Iris pigment epithelial cell (primary cell): ENCODE measurements at places on chromosomes 2 and 18.
A peak's percentile ranks its signal among the peaks of the same experiment; 100 is the strongest.

- DNase-seq, result no peak
Observed at GRCh38 chr2:226540204-226540994, 259.2 kb downstream of the IRS1 start.

DNA sequence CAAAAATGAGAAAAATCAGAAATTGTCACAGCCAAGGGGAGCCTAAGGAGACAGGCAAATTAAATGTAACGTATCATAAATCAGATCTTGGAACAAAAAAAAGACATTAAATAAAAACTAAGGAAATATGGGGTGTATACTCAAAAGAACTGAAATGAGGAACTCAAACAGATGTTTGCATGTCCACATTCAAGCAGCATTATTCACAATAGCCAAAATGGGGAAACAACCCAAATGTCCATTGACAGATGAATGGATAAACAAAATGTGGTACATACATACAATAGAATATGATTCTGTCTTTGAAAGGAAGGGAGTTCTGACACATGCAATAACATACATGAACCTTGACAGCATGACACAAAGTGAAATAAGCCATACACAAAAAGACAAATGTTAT lies 155.8 kb upstream of the KLF7 start:
- no peak for DNase-seq

DNA sequence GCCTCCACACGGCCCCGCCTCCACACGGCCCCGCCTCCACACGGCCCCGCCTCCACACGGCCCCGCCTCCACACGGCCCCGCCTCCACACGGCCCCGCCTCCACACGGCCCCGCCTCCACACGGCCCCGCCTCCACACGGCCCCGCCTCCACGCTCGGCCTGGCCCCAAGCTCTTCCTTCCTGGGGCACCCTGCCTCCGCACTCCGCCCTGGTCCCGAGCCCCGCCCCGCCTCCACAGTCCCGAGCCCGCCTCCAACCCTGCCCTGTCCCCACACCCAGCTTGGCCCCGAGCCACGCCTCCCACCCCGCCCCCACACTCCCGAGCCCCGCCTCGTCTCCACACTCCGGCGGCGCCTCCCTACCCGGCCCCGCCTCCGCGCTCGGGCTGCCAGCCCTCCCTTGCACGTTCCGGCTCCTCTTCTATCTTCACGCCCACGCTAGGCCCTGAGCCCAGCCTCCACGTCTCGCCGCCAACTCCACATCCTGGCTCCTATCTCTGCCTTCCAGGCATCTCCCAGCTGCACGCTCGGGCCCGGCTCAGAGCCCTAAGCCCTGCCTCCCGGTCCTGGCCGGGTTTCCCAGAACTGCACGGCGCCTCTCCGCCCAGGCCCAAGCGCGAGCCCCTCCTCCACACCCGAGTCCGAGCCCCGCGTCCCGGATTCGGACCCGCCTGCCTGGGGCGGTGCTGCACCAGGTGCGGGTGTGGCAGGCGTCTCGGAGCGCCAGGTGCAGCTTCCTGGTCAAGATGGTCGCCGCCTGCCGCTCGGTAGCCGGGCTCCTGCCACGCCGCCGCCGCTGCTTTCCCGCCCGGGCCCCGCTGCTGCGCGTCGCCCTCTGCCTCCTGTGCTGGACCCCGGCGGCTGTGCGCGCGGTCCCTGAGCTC lies at the start of gene TMEM87B:
TSS of gene TMEM87B (plus strand) at position 423 of the 883 bp plus-strand sequence. CDS start at position 746, 323 bp downstream.
- peak; percentile 98 for DNase-seq

GRCh38 chr2:233814056-233814835 lies 36.1 kb downstream of the MROH2A start:
- peak; percentile 22 for DNase-seq

DNA sequence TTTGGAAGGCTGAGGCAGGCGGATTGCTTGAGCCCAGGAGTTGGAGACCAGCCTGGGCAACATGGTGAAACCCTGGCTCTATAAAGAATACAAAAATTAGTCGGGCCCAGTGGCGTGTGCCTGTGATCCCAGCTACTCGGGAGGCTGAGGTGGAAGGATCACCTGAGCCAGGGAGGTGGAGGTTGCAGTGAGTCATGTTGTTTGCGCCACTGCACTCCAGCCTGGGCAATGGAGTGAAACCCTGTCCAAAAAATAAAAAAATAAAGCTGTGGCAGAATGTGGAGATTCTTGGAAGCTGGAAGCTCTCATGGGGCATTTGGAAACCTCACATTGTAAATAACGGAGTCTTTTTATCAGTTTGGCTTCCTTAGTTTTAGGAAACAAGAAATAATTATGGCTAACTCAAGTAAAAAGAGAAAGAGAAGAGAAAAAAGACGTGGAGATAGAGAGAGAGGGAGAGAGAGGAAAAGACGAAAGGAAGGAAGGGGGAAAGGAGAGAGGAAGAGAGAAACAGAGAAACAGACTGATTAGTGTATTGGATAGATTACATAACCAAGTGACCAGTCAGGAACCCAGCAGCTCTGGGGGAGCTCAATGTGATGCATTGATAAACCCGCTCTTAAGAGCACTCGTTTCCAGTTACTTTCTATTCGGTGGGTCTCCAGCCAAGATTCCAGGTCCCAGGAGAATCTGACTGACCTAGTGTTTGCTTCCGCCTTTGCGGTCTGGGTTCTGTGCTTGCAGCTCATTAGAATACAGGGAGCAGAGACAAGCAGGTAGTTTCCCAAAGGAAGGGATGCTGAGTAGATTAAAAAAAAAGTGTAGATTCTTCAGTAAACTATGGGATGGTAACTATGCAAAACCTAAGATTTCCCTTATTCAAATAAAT lies 1.1 kb upstream of the SPAST start:
- peak; percentile 28 for DNase-seq

DNA sequence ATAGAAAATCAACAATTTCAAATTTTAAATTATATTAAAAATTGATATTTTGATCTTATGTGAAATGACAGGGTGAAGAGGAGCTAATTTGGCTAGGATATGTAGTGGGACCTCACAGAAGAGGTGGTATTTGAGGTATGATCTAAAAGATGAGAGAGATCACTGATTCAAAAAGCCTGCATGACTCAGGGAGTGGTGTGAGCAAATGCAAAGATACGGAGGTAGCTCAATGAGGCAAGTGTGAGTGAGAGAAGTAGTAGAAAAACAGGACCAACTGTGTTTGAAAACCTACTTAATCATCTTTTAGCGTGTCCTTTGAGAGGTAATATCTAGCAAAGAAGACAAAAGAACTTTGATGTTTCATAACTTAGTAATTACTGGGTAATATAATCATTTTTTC lies 557.5 kb downstream of the DSC3 start:
- no peak for DNase-seq

DNA sequence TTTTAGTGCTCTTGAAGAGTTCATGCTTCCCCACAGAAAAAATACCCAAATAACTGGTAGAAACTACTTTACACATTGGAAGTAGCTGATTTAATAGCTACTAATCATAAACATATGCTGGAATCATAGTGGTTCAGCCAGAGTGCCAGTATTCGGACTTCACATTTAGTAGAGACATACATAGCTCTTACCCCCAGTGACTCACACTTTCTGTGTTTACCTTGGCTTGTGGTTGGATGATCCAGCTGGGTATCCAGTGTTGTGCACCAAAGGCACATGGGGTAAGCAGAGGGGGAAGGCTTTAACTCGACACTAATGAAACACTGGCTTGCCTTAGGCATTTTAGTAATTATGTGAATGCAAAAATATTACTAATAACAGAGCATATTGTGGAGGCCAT lies 18.1 kb downstream of the ARHGAP28 start:
- DNase-seq, result peak; percentile 96

GRCh38 chr18:40341701-40342100 lies 1613.3 kb upstream of the PIK3C3 start:
- no peak for DNase-seq

DNA sequence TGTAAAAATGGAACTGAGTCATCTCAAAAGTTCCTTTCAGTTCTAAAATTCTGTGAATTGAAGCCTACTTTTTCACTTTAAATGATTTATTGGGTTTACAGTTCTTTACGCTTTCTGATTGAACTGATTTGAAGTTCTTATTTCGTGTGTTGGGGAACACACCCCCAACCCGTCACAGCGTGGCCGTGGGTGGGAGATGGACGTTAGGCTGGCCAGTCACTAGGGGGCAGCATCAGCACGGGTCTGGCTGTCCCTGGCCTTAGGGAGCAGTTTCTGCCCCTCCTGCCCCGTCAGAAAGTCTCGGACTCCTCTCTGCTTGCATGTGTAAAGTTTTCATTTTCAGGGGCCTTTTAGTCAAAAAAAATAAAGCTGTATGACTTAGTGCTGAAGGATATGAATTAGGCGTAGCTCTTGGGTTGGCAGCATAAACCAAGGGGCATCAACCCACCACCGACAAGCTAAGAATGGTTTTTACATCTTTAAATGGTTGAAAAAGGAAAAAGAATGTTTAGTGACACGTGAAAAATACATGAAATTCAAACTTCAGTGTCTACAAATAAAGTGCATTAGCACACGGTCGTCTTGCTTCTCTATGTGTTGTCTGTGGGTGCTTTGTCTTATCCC lies 63.4 kb downstream of the ZCCHC2 start:
- DNase-seq, result peak; percentile 68

DNA sequence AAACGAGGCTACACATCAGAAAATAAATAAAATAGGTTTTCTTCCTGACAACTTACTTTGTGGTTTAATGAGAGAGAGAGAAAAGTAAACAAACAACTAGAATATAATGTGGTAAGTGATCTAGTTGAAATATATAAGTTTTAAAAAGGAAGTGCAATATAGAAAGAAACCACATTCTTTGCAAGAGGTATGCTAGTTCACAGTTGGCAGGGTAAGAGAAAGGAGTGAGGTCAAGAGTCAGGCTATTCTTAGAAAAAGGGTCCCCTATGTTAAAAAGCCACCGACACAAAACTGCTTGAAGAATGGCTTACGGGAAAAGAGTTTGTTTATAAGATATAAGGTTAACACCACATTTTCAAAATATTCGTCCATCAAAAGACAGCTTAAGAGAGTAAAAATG lies 462.1 kb downstream of the ERBB4 start:
- no peak for DNase-seq
